ENCODE measurements at places on chromosomes 4 and X.

DNA sequence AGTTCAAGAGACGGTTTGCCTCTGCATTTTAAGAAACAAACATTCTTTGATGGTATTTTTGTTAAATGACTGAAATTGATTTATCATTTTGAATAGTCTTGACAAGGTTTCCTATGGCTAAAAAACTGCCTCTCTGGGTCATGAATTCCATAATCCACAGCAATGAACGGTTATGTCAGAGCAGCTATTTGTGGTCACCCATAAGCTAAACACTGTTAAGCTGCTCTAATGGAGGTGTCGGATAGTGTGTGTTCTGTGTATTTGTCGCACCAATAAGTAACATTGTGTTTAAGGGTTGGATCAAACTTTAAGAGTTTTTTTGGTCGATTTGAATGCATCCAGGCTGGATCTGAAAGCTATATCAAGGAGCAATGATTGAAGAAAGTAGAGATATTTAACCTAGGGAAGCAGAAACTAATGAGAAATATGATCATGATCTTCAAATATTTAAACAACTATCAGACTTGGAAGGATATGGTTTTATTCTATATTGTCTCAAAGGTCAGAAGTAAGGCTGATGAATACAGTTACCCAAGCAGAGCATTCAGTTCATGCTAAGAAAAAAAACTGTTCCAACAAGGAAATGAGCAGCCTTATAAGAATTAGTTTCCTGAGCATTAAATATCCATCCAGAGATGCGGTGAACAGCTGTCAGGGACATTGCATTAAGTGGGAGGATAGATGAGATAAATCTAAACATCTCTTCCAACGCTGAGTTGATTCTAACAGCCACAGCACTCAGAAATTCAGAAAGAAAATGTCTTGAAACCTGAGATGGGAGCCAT, 232.3 kb upstream of the RPS6KA3 start:
- no peak for DNase-seq

GRCh38 chr4:104507112-104507511, 12.4 kb upstream of the CXXC4 start:
- no peak for DNase-seq

- no peak for DNase-seq
Observed at GRCh38 chr4:41321216-41321945, 64.7 kb downstream of the UCHL1 start.

DNA sequence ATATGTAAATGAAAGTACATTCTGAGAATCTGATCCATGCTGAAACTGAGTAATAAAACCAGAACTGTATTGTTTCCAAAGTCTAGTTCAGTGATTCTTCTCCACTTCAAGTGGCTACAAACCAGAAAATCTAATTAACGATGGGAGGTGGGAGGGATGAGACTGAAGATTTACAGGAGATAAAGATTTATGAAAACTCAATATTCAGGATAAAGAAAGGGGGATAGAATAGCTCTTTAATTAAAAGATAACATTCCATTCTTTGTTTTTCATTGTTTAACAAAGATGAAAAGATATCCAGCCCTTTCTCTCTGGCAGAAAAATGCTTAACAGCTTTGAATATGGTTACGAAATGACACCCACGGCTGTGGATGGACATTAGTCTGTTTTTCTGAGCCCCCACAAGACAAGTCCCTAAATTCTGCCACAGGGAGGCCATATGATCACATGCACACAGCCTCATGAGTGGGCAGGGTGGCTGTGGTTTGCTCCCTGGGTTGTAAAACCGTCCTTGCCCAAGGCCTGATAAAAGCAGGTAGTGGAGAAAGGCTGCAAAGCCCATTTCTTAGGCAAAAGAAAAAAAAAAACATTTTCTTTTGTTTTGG, 36.4 kb downstream of the TMEM150C start:
- no peak for DNase-seq

GRCh38 chr4:181294421-181294820, 948.8 kb upstream of the TENM3 start:
- DNase-seq: no peak

- no peak for DNase-seq
Observed at GRCh38 chr4:152784490-152785350, 5.0 kb downstream of the ARFIP1 start.

- DNase-seq: peak; percentile 59
Observed at GRCh38 chr4:163544407-163545038, 50.0 kb downstream of the TMA16 start.

DNA sequence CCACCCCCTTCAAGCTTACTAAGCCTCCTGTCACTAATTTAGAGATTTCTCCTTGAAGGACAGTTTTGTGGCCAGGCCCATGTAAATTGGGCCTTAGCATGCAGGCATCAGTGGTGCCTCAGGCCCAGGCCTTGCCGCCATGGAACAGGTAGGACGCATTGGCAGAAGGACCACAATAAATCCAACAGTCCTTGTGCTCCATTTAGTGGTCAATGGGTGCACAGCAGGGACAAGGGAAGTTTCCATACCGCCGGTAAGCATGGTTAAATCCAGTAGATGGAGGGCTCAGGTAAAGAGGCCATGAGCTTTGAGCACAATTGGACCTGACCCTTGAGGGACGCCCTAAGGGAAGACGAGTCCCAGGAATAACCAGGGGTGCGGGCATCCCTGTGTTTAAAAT, 97.3 kb downstream of the UGT2B28 start:
- no peak for DNase-seq

DNA sequence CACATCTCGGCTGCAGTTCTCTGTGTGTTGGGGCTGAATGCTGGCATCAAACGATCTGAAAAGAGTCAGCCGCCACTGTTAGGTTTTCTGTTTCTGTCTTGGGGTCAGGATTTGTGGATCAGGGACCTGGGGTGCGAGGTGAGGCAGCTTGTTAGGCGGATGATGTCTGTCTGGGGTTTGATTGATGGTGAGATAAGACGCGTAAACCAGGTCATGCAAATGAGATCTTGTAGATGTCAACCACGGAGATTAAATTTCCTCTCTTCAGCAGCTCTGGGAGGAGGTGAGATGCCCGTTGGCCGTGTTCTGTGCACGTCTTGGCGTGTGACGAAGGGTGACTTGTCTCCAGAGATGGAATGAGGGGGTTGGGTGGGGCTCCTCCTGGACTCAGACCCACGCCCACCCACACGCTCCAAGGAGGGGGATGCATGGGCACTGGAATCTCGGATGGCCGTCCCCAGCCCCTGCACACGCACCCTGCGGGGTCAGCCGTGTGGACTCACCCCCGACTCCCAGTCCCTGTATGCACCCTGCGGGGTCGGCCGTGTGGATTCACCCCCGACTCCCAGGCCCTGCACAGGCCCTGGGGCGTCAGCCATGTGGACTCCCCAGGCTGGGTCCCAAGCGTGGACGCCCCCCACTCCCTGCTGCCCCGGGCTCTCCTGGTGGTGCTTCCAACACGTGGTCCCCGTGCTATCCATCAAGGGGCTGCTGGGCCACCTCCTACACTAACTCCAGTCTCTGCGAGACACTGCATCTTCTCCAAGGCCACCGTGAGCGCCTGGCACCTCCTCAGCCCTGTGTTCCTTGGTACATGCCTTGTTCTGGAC, 16.0 kb upstream of the UVSSA start:
- peak; percentile 63 for DNase-seq

- no peak for DNase-seq
Observed at GRCh38 chrX:37676811-37677210, 8.8 kb upstream of the XK start.

- no peak for DNase-seq
Observed at GRCh38 chrX:154799556-154800348, 5.5 kb downstream of the MPP1 start.

DNA sequence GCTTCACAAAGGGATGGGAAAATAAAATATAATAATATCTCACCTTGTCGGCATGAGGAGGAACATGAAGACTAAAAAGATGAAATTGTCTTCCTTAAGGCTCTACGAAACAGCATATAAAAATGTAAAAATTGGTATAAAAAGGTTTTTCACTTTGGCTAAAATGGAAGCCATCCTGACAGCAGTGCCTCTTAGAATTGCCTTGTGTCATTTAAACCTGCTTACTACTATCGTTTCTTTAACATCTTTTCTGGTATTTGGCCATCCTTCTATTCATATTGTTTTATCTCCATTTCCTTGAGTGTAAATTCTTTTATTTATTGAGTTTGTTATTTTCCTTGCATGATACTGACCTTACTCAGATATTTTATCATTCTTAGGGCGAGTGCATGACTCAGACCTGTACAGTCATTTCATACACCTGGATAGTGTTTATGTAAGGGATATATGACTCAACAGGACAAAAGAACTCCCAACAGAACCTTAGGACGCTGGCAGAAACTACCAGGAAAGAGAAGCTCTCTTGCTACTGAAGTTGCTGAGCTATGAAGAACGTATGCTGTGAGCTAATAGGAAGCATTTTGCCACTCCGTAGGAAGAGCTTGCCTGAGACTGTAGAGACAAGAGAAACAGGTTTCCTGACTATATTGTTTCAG, 5.8 kb upstream of the CDKN2AIP start:
- DNase-seq: no peak

GRCh38 chr4:147830102-147830463, 98.2 kb downstream of the ARHGAP10 start:
- no peak for DNase-seq

DNA sequence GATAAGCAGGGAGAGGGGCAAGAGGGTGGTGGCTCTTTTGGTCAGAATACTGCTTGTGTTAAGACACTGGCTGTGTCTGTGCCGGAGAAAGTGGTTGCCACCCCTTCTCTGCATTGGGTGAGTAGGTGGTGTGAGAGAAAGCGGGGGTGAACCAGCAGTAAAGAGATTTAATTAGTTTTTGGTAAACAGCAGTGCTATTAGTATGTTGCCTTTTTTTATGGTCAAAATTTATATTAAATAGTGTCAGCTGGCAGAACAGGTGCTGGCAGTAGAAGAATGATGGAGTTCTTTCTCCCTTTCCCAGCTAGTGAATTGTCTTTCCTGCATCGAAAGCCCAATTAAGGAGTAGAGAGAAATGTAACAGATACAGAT, 181.6 kb downstream of the LARP7 start:
- DNase-seq: peak; percentile 7

DNA sequence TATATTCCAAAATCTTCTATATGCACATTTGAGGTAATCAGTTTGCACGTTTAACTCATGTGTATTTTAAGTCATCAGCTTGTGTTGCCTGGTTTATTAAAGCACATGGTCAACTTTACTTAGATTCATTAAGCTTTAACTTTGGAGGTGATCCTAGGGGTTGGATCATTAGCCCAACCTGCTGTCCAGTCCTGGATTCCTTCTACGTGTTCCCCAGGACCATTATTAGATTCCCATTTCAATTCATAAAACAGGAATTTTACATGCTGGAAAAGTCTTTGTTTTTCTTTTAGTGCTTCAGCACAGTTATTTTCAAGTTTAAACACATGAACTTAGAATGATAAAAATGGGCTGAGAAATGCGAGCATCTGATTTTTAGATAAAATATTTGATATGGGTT, 132.5 kb downstream of the SORBS2 start:
- no peak for DNase-seq

DNA sequence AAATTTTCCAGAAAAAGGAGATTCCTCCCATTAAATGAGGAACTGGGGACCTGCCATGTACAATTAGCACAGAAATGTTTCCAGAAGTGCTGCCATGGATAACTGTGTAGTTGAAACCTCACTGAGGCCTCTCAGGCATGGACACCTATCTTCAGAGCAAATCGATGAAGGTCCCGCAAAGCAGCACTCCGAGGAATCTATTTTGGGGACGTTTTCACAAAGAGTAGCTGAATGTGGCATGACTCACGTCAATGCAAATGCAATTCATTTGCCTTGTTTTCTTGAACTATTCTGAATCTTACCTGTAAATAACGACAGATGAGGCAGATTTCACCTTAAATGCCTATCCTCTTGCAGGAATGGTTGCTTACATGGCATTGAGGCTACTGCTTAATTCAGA, 87.1 kb upstream of the STS start:
- DNase-seq: no peak

DNA sequence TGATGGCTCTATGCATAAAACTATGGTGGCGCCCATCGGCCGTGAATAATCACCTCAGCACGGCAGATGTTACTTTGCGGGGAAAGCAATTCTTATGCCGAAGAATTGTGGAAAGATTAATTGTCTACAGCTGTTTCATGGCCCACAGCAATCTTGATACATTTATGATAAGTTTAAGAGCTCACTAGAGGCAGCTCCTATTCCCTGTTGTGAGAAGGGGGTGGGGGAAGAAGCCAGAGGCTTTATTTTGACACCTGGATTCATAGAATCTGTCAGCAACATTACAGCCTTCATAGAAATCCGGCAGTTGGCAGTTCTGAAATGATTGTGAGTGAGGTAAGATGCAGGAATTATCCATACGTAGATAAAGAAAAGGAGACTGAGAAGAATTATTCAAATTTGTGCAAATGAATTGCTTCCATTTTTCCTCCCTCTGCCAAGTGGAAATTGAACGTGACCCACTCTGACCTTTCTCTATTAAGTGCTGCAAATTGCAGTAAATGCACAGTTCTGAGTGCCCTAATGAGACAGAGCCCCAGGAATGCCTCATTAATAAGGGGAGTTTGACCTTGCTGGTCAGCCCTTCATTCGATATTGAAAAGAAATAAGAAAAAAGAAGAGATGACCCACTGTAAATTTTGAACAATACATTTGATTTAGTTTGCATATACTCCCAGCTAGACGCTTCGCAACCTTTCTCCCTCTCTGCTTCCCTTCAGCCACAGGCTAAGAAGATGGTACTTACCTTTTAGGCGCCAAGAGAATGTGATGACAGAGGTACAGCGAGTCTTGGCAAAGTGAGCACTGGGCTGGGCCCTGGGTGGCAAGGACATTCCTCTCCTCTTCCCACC, 188.8 kb downstream of the GPAT3 start:
- no peak for DNase-seq

- no peak for DNase-seq
Observed at GRCh38 chrX:7120878-7121219, 26.7 kb upstream of the STS start.

- DNase-seq: no peak
Observed at GRCh38 chr4:87251106-87251505, 30.7 kb upstream of the KLHL8 start.

GRCh38 chr4:146507632-146508031, 14.1 kb downstream of the SLC10A7 start:
- no peak for DNase-seq

DNA sequence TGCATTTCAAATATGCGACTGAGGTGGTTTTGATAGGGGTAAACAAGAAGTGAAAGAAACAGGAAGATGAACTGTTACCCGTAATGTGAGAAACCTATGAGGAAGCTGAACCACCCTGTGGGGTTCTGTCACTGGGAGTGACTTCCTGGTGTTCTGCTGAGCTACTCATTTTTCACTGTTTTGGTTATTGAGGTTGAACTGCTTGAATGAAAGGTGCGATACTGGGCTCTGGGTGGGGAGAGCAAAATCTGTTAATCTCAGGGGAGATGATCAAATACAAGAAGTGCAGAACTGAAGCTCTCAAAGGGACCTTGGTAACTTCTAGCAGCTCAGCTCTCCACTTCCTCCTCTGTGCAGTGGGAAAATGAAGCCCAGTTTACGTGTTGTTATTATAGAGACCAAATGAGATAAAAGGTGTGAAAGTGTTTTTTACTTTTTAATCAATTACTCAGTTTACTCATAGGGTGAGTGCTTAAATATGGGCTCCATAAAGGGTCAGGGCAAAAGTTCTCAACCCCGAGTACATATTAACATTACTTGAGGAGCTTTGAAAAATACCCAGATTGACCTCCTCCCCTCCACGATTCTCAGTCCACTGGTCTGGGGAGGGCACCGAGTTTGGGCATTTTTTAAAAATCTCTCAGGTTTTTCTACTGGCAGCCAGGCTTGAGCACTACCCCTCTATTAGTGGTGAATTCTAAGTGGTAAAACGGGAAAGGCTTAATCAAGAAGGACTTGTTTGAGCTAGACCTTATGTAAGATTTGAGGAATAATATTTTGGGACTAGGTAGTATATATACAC, 66.7 kb downstream of the COQ2 start:
- peak; percentile 66 for DNase-seq

All from activated T-cell treated with anti-CD3 and anti-CD28 coated beads, Interleukin-2, amount 50 U/mL, for 72 hours (primary cell).